Breast epithelium (tissue), 4 donors: ENCODE measurements at places on chromosomes 13 and 19.

- no peak for DNase-seq
Measured at GRCh38 chr19:16569609-16570320, 2.5 kb downstream of the SLC35E1 start.

DNA sequence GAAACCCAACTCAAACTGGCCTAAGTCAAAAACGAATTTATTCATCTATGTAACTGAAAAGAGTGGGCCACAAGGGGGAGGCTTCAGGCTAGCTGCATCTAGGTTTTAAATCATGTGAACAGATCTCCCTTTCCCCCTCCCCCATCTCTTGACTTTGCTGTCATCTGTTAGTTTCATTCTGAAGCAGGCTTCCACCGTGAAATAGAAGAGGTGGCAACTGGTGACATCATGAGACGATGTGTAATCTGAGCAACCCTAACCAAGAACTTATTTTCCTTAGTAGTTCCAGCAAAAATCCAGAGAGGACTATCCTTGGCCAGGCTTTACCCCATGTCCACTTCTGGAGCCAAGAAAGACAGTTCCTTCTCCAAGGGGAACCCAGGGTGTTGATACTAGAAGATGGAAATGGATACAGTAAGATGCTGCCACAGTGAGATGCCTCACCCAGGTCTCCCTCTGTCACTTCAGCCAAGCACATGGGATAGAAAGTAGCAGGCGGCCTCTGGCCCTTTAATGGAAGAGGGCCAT is 9.4 kb downstream of the SAMD4B start:
- DNase-seq = no peak

DNA sequence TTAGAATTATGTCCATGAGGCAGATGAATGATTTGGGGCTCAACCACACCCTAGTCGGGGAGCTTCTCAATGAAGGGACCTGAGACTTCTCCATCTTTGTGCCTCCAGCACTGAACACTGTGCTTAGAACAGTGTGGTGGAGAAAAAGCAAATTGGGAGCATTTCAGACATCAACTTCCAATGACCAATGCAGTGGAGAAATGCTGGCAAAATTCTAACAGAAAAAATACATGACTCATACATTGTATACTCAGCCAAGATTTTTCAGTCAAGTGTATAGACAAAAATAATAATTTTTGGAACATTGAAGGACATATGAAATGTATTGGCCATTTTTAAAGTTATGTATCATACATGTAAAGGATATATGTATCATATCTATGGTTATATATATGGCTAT is 134.7 kb downstream of the FGF14 start:
- DNase-seq = no peak

- DNase-seq = no peak
Measured at GRCh38 chr19:18666317-18666716, 17.2 kb upstream of the CRTC1 start.

DNA sequence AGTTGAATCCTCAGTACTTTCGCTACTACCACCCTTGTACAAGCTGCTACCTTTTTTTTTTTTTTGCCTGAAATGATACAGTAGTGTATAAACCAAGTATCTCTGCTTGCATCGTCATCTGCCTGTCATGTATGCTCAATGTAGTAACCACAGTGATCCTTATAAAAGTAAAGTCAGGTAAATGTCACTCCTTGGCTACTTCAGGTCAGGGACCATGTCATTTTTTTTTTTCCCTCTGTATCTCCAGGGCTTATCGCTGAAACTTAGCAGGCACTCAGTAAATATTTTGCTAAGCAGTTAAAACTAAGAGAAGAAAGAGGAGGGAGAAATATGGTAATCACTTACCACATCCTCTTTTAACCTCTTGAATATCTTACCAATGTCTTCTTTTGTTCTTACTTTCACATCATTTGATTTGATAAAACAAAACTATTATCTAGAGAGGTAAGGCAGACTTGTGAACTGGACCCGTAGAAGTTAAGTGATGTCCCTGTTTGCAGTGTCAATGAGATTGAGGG is 96.8 kb upstream of the KLF12 start:
- no peak for DNase-seq

DNA sequence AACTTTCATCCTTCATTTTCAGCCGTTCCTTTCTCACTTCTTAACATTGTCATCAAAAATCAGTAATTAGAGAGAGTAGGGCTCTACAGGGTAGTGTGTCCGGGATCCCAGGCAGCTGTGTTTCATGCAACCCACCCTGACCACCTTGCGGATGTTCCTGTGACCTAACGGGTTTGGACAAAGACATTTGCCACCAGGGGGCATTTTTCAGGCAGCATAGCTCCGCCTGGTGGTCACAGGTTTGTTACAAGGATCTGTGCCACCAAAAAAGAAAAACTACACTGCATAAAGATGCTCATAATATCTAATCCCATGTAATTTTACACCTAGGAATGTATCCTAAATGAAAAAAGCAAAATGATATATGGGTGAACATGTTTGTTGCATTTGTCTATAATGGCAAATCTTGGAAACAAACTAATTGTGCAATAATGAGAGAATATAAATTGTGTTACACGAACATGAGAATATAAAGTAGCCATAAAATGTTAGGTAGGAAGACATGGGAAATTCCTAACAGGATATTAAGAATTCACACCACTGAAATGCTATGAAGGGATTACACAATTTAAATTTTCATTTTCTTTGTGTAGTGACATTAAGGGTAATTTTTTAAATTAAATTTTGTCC is 123.0 kb downstream of the SLC7A1 start:
- no peak for DNase-seq

- no peak for DNase-seq
Measured at GRCh38 chr13:110646442-110647364, 31.4 kb downstream of the NAXD start.

- DNase-seq = no peak
Measured at GRCh38 chr13:50994651-50995050, 85.1 kb downstream of the RNASEH2B start.

- no peak for DNase-seq
Measured at GRCh38 chr13:63433546-63434150, 2018.0 kb upstream of the PCDH20 start.

GRCh38 chr13:21894091-21894490 is 223.2 kb downstream of the FGF9 start:
- no peak for DNase-seq

DNA sequence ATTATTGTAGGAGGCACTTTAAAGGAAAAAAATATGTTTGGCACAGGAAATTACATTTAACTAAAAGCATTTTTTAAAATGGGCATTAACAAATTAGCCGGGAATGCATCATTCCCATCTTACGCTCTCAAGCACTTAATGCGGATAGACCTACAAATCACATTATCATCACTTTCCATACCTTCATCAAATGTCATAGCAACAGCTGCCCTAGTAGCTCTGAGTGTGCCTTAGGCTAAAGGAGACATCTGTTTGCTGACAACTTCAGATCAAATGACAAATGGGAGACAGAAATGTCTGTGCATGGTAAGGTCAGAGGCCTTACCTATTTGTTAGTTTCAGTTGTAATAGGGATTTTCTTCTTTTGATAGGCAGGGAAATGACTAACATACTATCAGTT is 773.2 kb upstream of the SLC10A2 start:
- no peak for DNase-seq

DNA sequence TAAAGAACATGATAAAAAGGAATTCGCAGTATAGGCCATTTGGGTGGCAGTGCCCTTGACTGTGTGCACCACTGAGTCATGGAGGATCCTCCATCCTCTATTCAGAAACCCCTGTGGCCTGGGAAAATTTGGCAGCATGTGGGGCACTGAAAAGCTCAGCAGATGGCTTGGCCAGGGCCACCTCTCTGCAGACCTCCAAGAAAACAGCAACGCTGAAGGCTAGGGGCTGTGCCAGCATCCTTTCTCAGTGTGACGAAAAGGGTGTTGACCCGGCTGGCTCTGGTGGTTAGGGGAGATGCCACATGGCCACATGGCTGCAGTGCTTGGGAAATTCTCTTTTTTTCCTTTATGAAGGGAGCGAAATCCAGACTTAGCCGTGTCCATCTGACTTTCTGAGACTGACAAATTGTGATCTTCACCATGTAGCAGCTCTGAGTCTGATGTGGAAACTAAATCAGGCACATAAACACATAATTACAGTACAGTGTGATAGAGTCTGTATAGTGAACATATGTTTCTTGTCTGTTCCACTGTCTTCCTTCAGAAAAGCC is 178.0 kb downstream of the KCTD12 start:
- no peak for DNase-seq

DNA sequence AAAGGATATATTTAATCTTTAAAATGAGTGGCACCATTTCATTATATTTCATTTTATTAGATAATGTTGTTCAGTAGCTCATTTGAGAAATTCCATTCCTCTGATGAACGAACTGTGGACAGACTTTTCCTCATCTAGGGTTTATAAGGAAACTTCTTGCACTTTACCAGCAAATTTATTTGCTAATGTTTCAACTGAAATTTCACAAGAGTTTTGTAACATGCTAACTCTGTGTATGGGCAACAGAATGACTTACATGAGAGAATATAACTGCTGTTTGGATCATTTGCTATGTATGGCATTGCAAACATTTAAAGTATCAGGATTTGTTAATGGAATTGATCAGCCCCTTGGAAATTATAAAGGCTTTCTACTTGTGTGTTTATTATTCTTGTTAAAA is 3.7 kb upstream of the IRS2 start:
- DNase-seq = no peak

DNA sequence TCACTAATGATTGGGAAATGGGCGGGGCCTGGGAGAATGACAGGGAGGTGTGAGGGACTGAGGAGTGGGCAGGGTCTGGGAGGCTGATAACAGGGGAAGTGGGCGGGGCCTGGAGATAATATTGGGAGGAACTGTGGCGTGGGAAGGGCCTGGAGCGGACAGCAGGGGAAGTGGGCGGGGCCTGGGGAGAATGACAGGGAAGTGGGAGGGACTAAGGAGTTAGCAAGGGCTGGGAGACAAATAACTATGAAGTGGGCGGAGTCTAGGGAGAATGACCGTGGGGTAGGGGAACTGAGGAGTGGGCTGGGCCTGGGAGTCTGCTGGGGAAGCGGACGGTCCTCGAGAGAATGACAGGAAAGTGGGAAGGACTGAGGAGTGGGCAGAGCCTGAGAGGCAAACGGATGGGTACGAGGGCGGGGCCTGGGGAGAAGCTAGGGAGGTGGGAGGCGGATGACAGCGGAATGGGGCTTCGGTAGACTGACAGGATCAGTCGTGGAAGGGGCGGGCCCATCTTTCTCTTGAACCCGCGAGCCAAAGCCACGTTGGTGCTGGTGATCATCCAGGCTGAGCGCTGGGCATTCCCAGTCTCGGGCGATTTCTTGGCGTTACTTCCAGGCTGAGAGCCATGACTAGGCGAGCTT is 14.0 kb upstream of the TUBB4A start:
- DNase-seq = peak; percentile 78

GRCh38 chr19:6510618-6511017 is 8.5 kb upstream of the TUBB4A start:
- DNase-seq = no peak

DNA sequence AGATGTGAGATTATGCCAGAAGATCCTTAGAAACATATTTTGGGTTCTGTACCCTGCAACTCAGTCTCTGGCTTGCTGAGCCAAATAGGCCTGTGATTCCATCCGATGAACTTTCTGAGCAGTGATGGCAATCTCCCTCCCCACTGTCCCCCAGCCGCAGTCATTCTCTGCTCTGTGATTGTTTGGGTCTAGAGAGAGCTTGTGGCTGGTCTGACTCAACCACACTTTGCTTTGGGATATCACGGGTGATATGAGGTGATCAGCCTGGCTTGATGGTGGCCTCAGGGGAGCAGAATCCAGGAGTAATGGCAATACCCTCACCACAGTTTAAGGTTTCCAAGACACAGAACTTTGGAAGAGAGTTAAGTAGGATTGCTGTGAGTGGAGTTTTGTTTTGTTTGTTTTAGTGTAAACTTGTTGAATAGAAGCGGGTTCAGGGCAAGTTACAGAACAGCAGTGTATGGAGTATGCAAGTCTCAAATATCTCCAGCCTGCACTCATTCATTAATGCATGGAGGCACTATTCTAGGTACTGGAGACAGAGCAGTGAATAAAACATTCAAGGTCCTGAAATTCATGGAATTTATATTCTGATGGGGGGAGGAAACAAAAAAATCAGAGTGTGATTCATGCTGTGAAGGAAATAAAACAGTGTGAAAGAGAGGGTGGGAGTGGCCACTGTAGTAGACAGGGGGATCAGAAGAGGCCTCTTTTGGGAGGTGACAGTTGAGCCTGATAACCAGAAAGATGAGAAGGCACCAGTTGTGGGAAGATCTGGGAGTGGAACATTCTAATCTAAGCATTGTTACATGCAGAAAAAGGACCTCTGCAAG is 5.3 kb downstream of the SAMD4B start:
- no peak for DNase-seq

DNA sequence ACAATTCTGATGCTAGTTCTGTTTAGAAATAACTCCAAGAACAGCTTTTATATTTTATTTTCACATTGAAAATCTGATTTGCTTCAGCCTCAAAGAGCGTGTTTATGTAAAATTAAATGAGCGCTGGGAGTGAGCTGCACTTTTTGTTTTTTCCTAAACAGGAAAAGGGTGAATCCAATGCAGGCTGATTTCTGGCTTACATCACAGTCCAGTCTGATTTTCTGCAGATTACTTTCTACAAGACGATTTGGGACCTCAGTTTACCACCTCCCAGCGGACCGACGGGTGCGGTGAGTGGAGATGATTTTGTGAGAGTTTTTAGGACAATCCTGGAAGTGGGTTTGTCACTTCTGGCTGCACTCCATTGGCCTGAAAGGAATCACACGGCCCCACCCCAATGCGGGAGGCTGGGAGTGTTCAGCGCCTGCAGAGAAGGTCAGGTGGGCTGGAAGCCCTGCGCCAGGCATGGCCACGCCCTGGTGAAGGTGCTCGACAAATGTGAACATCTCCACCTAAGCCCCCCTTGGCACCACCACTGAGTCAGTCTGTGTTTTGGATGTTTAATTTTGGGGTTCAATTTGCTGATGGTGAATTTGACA is 90.1 kb downstream of the ANKRD10 start:
- no peak for DNase-seq

GRCh38 chr19:35753634-35754369 is 3.0 kb downstream of the HSPB6 start:
- DNase-seq = no peak

GRCh38 chr13:27541386-27541785 is 78.9 kb downstream of the LNX2 start:
- DNase-seq = no peak

DNA sequence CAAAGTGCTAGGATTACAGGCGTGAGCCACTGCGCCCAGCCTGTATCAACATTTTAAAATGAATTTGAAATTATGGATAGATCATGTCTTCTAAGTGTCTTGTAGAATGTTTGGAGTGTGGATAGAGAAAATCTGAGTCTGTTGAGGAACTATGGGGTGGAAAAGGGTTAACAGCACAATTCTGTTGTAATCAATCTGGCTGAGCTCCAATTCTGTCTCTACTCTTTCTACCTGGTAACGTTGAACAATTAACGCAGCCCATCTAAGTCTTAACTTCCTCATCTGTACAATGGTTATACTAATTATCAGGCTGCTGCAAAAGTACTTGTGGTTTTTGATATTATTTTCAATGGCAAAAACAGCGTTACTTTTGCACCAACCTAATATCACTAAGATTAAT is 4.1 kb downstream of the FPR2 start:
- no peak for DNase-seq

DNA sequence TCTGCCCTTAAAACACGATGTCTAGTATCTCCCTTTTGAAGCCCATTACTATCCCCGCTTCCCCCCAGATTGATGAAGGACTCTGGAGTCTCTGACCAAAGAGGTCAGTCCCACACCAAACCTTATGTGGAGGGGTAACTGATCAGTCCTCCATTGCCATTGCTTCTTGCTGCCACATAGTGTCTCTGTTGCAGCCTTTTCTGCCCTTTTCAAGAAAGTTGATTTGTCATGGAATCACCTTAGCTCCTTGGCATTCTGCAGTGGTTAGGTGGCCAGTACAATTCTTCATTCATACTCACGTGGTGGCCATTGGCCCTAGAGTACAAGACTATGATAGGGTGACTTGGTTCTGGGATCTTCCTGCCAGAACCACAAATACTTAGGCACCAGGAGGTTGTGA is 8.4 kb upstream of the HTR2A start:
- DNase-seq = no peak
